ENCODE measurements at places on chromosomes 6 and 20.

DNA sequence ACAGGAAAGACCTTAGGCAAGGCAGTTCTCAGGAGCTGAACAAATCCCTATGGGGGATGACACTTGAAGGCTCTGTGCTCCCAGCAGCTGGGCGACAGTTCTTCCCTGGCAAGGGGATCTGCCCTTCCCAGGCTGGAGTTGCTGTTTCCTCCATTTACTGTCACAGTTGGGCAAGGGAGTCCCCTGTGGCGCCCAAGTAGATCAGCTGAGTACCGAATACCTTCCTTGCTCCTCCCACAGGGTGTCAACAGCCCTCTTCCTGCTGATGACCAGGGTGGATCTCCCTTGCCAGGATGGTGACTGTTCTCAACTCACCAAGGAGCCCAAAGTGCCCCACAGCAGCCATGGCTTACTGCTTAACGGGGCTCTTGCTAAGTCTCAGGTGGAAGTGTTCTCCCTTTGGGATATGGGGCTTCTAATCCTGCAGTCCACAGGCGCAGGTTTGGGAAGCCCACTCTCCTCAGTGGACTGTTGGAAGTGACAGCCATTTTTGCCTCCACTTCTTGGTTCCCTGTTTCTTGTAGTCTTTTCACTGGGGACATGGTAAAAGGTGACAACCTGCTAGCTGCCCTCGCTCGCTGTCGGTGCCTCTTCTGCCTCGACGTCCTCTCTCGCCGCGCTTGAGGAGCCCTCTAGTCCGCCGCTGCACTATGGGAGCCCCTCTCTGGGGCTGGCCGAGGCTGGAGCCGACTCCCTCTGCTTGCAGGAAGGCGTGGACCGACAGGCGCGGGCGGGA, 5.7 kb upstream of the PSMG4 start:
- DNase-seq = no peak

DNA sequence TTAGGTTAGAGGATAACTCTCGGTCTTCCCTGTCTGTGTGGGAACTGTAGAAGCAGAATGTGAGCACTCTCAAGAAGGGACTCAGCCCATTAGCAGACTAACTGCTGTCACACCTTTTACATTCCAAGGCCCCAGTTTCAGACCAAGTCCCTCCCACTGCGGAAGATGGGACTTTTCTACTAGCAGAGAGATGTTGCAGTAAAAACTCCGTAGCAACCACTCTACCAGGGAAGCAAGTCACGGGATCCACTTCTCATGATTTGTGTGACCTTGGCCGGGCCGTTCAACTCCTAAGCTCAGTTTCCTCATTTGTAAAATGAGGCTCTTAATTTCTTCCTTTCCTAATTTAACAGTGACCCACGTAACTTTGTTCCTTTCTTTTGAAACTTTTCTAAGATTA, 77.1 kb upstream of the SLC4A11 start:
- no peak for DNase-seq

GRCh38 chr6:18343741-18344140, 43.4 kb upstream of the RNF144B start:
- DNase-seq = no peak

DNA sequence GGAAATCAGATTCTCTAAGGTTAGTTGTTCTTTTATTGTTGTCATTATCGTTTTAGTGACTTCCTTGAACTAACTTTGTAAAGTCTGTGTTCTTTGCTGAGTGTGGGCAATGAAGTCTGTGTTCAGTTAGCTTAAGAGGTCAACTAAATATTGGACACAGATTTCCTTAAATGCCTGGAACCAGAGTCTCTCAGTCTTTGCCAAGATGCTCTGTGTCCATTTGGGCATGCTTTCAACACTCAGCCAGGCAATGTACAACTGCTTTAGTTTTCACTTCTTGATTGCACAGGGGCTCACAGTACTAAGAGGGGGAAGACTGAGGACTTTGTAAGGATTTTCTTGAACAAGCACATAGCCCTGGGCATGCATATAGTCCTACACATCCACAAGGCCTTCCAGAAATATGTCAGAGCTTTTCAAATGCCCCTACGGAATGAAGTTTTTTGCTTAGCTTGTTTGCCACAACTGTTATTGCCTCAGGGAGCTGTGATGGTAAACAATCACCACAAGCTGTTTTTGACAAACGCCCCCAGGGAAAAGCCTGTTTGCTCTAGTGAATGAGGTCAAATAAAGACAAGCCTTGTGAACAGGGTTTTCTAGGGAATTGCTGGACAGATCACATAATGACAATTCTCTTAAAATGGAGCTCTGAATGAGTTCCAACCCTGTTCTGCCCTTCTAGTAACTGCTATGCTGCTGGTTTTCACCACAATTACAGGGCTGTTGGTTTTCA, 82.5 kb downstream of the B3GAT2 start:
- no peak for DNase-seq

DNA sequence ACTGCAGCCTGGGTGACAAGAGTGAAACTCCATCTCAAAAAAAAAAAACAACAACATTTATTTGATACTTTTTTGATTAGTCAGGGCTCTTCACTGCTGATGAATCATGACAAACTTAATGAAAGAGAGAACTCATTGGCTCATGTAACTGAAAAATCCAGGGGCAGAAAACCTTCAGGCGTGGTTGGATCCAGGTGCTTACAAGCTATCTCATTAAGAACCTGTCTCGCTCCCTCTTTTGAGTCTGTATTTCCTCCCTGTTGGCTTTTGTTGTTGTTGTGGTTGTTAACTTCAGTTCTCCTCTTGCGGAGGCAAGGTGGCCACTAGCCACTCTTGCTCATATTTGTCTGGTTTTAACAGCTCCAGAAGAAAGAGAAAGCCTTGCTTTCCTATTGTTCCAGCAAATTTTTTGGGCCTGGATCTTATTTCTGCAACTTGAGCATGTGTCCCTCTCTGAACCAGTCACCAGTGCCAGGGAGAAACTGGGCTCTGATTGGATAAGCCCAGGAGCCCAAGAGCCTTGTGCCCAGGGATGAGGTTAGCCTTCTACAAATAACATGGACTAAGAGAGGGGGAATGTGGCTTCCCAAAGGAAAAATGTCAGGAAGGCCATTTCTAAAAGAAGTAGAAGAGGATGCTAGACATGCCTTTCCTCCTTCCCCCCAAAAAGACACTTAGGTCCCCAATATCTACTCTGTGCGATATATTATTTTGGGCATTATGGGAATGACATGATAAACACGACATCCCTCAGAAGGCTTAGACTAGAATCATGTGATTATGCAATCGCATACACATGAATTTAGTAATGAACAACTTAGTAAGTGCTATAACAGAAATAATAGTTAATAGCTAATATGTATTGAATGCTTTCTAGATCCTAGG, 64.5 kb downstream of the PHACTR2 start:
- DNase-seq = no peak

DNA sequence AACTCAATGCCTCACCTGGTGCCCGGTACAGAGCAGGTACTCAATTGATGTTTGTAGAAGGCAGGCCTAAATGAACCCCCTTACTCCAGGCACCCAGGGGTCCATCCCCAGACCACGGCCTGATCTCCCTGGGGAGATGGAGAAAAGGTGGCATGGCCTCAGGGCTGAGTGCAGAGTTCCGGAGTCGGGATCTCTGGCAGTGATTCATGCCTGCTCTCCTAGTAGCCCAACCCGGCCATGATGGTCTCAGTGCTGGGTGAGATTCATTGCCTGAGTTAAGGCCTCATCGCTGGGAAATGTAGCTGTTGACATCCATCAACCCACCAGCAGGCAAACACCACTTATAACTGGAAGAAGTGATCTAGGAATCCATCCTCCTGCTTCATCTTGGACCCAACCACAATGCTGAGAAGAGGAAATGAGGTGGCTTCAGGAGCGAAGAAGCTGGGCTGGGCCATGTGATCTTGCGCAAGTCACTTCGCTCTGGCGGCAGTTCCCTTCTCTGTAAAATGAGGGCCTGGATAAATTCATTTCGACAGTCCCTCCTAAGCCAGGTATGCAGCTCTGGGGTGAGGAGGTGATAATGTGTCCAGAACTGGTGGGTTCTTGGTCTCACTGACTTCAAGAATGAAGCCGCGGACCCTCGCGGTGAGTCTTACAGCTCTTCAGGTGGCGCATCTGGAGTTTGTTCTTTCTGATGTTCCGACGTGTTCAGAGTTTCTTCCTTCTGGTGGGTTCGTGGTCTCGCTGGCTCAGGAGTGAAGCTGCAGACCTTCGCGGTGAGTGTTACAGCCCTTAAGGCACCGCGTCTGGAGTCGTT, 24.7 kb downstream of the ETV7 start:
- no peak for DNase-seq

- no peak for DNase-seq
Measured at GRCh38 chr6:90356012-90356421, 59.4 kb upstream of the BACH2 start.

DNA sequence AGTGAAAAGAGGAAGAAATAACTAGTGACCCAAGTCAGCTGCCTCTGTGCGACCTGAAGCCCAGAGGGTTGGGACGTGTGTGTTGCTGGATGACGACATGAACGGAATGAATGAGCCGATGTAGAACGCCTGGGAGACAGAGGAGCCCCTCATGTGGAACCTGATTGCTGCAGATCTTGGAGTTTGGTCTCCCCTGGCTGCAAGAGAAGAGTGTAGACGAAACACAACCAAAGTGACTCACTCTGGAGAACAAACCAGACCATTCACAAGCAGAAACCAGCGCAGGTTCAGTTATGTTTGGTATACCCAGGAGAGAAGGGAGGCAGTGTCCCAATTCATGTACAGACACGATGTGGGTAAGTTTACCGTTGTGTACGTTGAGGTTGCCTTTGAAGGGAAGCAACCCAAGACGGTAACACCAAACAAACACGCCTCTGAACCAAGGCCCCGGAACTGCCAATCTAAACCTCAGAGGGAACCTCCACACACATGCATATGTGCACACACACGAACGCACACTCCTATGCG, 265.9 kb downstream of the BMP7 start:
- DNase-seq = no peak

- DNase-seq = no peak
Measured at GRCh38 chr6:147707524-147707923, 199.0 kb downstream of the SAMD5 start.

DNA sequence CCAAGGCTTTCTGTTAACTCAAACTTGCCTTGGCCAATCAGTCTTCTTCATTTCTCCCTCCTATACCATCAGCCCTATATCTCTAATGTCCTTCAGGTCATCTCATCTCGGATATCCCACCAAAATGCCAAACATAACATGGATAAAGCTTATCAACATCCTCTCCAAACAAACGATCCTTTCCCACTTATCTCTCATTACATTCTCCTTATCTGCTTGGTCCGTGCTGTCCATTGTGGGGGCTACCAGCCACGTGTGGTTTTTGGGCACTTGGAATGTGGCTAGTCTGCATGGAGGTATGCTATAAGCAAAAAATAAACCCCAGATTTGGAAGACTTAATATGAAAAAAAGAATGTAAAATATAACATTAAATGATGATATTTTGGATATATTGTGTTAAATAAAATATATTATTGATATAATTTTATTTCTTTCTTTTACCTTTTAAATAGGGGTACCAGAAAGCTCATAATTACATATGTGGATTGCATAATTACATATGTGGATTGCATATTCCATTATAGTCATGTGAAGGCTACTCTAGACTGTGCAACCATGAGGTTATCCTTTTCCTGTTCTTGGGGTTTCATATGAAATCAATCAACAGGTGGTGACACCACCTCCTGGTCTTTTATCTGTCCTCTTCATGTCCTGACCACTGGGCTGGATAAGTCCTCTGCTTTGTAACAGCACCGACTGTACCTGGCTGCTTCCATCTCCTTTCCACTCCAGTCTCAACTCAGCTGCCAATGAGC, 123.0 kb downstream of the CD83 start:
- no peak for DNase-seq

GRCh38 chr6:42269553-42269952, 51.9 kb upstream of the MRPS10 start:
- DNase-seq = no peak

- DNase-seq = no peak
Measured at GRCh38 chr20:23671479-23671878, 17.4 kb downstream of the CST4 start.

DNA sequence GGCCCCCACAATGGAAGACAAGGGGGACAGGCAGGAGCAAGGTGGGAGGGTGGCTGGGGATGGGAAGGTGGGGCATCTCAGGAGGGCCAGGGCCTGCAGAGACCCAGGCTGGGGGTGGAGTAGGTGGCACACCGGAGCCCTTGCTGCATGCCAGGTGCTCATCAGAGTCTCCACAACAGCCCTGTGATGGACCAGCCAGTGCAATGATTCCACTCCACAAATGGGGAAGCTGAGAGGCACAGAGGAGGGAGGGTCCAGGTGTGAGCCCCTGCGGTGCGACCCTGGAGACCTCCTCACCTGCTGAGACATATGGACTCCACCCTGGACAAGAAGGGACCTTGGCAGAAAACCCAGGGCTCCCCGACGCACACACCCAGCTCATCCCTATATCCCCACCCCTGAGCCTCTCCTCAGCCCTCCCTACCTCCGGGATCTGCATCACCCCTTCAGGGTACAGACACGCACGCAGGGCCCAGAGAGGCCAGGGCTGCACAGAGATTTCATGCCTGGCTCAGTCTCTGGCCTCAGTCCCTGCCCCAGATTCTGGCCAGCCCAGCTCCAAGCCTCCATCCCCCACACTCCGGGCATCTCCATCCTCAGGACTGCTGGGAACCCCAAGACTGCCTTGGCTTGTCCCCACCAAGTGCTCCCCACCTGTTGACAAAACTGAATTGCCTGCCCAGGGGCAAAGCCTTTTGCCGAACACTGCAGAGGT, 7.1 kb upstream of the GRM4 start:
- DNase-seq = no peak

DNA sequence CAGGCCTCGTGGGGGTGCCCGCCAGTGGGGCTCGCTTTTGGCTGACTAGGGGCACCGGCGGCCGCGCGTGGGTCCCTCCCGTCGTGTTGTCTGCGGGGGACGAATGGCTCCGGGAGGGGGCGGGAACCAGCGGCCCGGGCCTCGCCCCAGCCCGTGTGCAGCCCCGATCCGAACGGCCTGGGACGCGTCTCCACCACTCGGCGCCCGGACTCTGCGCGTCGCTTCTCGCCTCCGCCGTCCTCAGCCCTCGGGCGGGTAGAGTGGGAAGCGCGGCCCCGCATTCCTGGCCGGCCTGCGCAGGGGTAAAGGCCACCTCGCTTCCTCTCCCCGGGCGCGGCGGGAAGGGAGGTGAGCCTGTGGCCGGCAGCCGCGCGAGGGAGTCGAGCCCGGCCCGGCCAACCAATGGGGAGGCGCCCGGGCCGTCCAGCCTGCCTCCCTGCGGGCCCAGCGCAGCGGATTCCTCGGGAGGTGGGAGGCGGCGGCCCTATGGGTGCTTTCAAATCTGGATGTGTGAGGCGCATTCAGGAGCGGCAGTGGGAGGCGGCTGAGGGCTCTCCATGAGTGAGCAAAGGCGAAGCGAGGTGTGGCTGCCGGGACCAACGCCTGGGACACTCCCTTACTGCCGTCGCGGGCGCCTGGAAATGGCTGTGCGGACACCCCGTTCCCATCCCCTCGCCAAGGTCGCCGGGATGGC, 1.1 kb upstream of the ZBTB46 start:
- DNase-seq = peak; percentile 55
